ENCODE measurements at places on chromosomes 12 and 14. TPM values are rescaled to one million over a fixed set of nuclear protein-coding genes. Genes with fewer than 3 reads are reported as not detected.

CLEC4A gene
- total RNA-seq: not detected

CIROP gene
- total RNA-seq: not detected

IRF2BPL gene
- 20.6 TPM for total RNA-seq

ZNF385A gene
- total RNA-seq: 10.7 TPM

HCAR1 gene
- not detected for total RNA-seq

ESPL1 gene
- 108 TPM for total RNA-seq

LRRIQ1 gene
- not detected for total RNA-seq

KRT6B gene
- not detected for total RNA-seq

PLA2G1B gene
- not detected for total RNA-seq

PRICKLE1 gene
- 12.6 TPM for total RNA-seq

FAM222A gene
- 26.1 TPM for total RNA-seq

SIX6 gene
- total RNA-seq: not detected

IL23A gene
- total RNA-seq: 3.1 TPM

PAPLN gene
- 27.2 TPM for total RNA-seq

DCAF4 gene
- 49.5 TPM for total RNA-seq

RTL1 gene
- total RNA-seq: not detected

CLEC7A gene
- total RNA-seq: 2.8 TPM

ALDH1L2 gene
- total RNA-seq: 2.4 TPM

GPRC5D gene
- total RNA-seq: not detected

MFAP5 gene
- 35.9 TPM for total RNA-seq

TAS2R8 gene
- not detected for total RNA-seq

RERG gene
- 9.9 TPM for total RNA-seq

PRPH gene
- total RNA-seq: 6.4 TPM

RAN gene
- 92.8 TPM for total RNA-seq

SLC6A13 gene
- 4.9 TPM for total RNA-seq

ANG gene
- total RNA-seq: 22.3 TPM

CD9 gene
- 31.4 TPM for total RNA-seq

APOLD1 gene
- 14.9 TPM for total RNA-seq

TMEM132D gene
- 0.47 TPM for total RNA-seq

KLHDC1 gene
- total RNA-seq: 28.1 TPM

ALX1 gene
- not detected for total RNA-seq

TOMM20L gene
- not detected for total RNA-seq

LGR5 gene
- 19.3 TPM for total RNA-seq

FOXN4 gene
- not detected for total RNA-seq

GPR68 gene
- total RNA-seq: 1.7 TPM

RHOJ gene
- 5.2 TPM for total RNA-seq

MMP19 gene
- total RNA-seq: 3.9 TPM

CLEC9A gene
- total RNA-seq: not detected

CFAP73 gene
- not detected for total RNA-seq

PYGL gene
- total RNA-seq: 5.2 TPM

KRT75 gene
- total RNA-seq: not detected

FLVCR2 gene
- total RNA-seq: 14.9 TPM

SSTR1 gene
- total RNA-seq: 2.5 TPM

GRIP1 gene
- 1.1 TPM for total RNA-seq

MUCL1 gene
- total RNA-seq: not detected

MMP17 gene
- 4.0 TPM for total RNA-seq

SOAT2 gene
- 13.3 TPM for total RNA-seq

MORN3 gene
- not detected for total RNA-seq

BDKRB2 gene
- total RNA-seq: 17.4 TPM

MAP3K9 gene
- total RNA-seq: 8.6 TPM

LRIG3 gene
- total RNA-seq: 80.2 TPM

RNU4-1 gene
- under 0.01 TPM for total RNA-seq

MTRFR gene
- 10.2 TPM for total RNA-seq

MGP gene
- total RNA-seq: 114 TPM

CIT gene
- 10.3 TPM for total RNA-seq

DHRS4 gene
- 56.8 TPM for total RNA-seq

FSCB gene
- 0.54 TPM for total RNA-seq

SMIM41 gene
- not detected for total RNA-seq
